Caco-2 (cell line): ENCODE measurements at places on chromosomes 7 and 10.

- DNase-seq, result no peak
These were observed 18.7 kb downstream of the SLC35G1 start for GRCh38 chr10:93912444-93912843.

- no peak for DNase-seq
These were observed 81.9 kb upstream of the INSIG1 start for GRCh38 chr7:155215576-155216325.

GRCh38 chr7:66296001-66296521, 90.9 kb downstream of the TPST1 start:
- DNase-seq, result no peak

DNA sequence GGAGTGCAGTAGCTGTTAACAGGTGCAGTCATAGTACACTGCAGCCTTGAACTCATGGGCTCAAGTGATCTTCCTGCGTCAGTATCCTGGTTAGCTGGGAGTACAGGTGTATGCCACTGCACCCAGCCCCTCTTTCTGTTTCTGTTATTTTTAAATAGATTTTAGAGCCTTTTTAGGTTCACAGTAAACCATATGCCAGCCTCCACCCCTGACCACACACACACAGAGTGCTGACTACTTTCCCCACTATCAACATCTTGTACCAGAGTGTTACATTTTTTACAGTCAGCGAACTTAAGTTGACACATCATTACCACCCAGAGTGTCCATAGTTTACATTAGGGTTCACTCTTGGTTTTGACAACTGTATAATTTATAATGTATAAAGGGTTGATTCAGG, 32.1 kb downstream of the MARCHF5 start:
- no peak for DNase-seq

GRCh38 chr7:47807756-47808155, 140.5 kb downstream of the PKD1L1 start:
- no peak for DNase-seq

DNA sequence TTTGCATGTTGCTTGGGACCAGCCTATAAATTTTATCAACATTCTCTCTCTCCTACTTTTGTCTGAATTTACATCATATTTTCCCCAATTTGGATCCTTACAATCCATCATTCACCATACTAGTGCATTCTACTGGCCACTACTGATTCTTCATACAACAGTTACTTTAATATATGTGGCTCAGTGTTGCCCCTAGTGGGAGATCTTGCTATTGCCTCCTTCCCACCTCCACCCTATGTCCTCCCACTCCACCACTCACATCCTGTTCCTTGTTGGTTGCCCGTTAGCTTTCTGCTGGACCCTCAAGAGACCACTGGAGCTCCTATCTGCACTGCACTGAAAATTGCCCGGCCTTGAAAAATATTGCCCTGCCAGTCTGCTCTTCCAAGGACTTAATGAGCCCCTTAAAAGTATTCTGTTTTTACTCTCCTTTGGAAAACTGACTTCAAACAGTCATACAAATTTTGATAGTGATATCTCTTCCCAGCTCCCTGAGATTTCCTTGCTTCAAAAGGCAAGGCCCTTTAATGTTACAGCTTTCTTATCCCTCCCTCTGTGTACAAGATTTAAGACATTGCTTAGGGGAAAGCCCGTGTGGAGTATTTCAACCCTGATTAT, 243.2 kb upstream of the TMEM229A start:
- peak; percentile 62 for DNase-seq

DNA sequence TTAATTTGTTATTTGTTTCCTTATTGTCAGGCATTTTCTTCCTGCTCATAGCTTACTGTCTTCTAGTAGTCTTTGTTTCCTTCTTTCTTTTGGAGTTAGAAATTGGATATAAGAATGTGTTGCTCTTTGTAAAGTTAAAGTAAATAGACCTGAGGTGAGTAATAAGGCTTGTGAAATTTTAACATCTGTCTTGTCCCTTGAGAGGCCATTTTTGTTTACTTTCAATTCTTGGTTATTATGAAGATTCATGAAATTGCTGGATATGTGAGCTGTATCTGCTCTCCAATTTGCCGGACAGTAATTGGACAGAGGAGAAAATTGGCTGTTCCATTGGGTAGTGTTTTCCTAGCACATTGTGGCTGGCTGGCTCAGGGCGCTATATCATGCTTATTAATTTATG, 260.7 kb downstream of the EXOC4 start:
- no peak for DNase-seq

DNA sequence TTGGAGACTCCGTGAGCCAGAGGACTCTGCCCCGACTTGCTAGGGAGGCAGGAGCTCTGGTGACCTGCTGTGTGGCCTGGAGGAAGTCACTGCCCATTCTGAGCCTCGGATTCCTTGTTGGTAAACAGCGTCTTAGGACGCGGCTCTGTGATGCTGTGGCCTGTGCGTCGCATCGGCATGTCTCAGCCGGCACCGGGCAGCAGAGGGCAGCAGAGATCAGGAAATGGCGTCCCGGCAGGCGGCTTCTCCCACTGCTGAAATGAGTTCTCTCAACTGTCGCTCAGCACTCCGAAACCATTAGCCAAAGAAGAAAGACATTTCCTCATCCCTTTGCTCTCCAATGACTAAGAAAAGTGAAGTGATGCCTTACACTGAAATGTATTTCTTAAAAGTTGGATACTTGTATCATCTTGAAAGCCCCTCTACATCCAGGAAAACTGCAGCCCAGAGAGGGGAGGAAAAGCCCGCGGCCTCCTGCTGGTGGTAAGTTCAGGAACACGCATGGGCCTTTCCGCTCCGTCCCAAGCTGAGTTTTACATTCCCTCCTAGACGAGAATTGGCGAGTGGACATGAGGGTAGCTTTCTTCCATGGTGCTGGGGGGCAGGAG, 91.7 kb downstream of the WDR11 start:
- DNase-seq, result peak; percentile 81

DNA sequence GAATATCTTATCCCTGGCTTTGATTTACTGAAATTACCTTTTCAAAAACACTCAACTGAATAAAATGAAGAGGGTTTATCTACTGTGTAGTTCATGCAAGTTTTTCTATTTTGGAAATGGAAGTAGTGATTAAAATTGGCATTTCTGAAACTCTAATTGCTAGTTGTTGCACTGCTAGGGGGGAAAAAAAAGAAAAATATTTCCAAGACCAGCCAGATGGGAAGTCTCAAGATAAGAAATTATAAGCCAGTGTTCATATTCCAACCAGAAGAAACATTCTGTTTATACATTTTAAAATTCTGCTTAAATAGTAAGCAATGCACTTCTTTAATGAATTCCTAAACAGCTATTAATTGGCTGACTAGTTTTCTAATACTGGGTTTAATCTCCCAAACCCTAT, 9.4 kb upstream of the ADO start:
- DNase-seq, result no peak

GRCh38 chr10:21500578-21500910, 24.9 kb downstream of the SKIDA1 start:
- DNase-seq, result no peak

DNA sequence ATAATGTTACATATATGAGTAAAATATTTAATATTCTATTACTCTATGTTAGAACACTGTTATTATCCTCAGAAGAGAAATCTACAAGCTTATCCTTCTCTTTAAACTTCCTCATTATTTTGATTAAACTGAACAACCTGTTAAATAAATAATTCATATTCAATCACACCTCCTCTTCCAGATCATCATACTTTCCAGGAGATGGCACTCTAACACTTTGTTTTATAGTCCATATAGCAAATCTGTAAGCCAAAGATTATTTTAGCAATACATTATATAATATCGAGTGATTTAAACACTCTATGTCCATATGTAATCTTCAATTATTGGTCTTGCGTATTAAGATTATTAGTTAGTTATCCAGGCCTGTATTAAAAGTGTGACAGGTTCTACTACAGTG, 694.1 kb downstream of the ANKRD7 start:
- peak; percentile 3 for DNase-seq

- no peak for DNase-seq
These were observed 190.4 kb downstream of the GPR37 start for GRCh38 chr7:124575176-124575575.

DNA sequence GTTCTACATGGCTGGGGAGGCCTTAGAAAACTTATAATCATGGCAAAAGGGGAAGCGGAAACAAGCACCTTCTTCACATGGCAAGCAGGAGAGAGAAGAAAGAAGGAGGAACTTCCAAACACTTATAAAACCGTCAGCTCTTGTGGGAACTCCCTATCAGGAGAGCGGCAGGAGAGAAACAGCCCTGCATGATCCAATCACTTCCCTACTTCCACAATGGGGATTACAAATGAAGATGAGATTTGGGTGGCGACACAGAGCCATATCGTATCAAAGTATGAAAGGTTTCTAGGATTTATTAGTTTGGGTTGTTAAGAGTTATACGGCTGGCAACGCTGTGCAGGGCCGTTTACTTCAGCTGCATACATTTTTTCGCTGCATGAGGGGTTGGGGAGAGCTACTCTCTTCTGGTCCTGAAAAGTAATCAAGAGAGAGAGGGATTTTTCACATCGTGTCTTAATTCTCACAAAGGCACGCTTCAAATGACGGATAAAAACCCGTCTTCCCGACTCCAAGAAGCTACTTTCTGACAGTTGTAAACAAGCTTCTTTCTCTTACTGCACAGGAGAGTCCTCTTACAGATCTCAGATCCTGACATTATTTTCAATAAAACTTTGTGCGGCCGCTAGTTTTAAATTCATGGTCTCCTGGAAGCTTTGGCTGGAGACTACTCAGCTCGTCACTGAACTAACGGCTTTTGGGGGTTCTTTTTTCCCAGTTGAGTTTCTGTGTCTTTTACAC, 751 bp upstream of the GTPBP10 start:
- DNase-seq, result peak; percentile 20

DNA sequence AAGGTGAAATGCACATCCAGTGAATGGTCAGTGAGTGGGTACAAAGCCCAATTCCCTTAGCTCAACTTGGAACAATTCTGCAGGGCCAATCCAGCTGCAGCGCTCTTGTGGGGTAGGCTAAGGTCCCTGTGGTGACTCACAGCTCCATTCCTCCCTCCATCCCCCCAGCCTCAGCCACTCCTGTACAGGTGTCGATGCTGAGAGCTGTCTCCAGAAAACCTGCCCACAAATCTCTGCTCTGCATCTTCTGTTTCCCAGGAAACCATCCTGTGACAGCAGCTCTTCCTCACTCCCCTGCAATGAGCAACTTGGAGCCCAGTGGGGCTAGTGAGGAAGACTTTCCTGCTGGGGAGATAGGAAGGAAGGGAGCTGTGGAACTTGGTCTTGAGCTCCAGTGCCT, 244.7 kb upstream of the GPR26 start:
- no peak for DNase-seq

GRCh38 chr10:123637326-123637880, 28.8 kb upstream of the GPR26 start:
- DNase-seq, result no peak

- no peak for DNase-seq
These were observed 46.2 kb upstream of the ADRB1 start for GRCh38 chr10:113997428-113997827.

- DNase-seq, result no peak
These were observed 85.8 kb downstream of the CALD1 start for GRCh38 chr7:134865001-134865845.

- no peak for DNase-seq
These were observed 120.0 kb downstream of the SEMA3E start for GRCh38 chr7:83528925-83529423.

DNA sequence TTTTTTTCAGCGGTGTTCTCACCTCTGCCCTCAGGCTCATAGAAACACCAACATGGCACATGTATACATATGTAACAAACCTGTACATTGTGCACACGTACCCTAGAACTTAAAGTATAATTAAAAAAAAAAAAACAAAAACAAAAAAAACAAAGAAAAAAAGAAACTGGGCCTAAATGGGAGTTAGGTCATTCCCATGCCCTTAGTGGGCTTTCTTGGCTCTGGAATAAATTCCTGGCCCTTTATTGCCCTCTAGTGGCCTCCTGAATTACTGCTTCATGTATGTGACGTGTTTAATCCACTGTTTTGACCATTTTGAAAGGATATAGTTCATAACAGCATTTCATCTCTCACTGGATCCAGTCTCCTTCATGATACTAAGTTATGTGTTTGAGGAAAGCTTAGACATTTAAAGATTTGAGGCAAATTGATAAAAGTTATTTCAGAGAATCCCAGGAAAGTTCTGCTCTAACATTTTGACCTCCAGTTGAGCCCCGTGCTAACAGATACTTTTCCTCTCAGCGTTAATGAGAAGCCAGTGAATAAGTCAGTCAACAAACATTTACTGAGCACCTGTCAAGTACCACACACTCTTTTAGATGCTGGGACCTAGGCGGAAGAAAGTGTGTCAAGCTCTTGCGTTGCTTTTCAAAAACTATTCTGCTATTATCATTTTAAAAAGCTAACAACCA, 54.7 kb upstream of the SYPL1 start:
- no peak for DNase-seq

DNA sequence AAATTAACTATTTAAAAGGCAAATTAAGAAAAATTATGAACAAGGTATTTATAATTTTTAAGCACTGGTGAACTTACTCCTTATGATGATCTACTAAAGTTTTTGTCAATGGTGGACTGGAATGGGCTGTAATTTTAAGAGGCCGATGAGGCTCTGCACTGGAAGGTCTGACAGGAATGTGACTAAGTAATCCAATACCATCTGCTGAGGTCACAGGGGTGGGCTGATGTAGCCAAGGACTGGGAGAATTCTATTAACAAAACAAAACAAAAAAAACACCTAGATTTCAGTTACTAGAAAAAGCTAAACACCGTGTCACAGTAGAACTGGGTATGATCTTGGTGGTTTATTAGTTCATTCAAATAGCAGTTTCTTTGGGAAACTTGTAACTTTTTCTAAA, 75.9 kb downstream of the NRBF2 start:
- DNase-seq, result no peak

GRCh38 chr7:25777969-25778708, 373.9 kb upstream of the NFE2L3 start:
- no peak for DNase-seq

- no peak for DNase-seq
These were observed 253.5 kb downstream of the PHTF2 start for GRCh38 chr7:78052112-78052511.

DNA sequence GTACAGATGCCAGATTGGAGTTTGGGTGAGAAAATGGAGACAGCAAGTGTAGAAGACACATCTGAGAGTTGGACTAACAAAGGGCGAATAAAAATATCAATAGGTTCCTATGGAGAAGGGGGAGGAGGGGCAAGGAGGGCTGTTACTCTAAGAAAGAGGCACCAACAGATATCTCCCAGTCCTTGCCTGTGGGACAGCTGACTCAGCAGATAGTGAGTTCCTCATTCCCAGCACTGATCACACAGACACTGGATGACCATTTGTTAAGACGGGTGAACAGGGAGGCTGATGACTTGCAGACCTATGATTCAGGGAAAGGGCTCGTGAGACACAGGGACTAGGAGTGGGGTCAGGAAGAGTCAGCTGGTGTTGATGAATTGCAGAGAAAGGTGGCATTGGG, 5.7 kb upstream of the PRR15 start:
- DNase-seq, result no peak
